Cardiac atrium fibroblast (primary cell): ENCODE measurements at places on chromosomes 7 and 10. TPM values are rescaled to one million over a fixed set of nuclear protein-coding genes. Genes with fewer than 3 reads are reported as not detected.

The MKX gene
- total RNA-seq: not detected in 2 replicates

The UNCX gene
- total RNA-seq: not detected in 2 replicates

The HMX3 gene
- total RNA-seq: not detected in 2 replicates

The SPDYE2B gene
- total RNA-seq: not detected in 2 replicates

The THSD7A gene
- 2.6 and 3.1 TPM in 2 replicates for total RNA-seq

The PLAU gene
- 49.1 and 55.2 TPM in 2 replicates for total RNA-seq

The FFAR4 gene
- not detected in 2 replicates for total RNA-seq

The FAM25G gene
- not detected in 2 replicates for total RNA-seq

The ADAM12 gene
- 7.2 and 19.6 TPM in 2 replicates for total RNA-seq

The FANK1 gene
- total RNA-seq: 1.3 and 2.5 TPM in 2 replicates

The ZNF107 gene
- 1.8 and 2.0 TPM in 2 replicates for total RNA-seq

The PBLD gene
- total RNA-seq: 5.5 and 7.8 TPM in 2 replicates

The SPDYE8 gene
- not detected in 2 replicates for total RNA-seq

The FXYD4 gene
- not detected in 2 replicates for total RNA-seq

The CALHM1 gene
- not detected in 2 replicates for total RNA-seq

The PIK3AP1 gene
- not detected in 2 replicates for total RNA-seq

The RAPGEF5 gene
- 10.5 and 42.4 TPM in 2 replicates for total RNA-seq

The C1QL3 gene
- total RNA-seq: not detected in 2 replicates

The WASHC2A gene
- total RNA-seq: 24.7 and 34.2 TPM in 2 replicates

The EGFR gene
- total RNA-seq: 35.4 and 49.9 TPM in 2 replicates

The GPR85 gene
- total RNA-seq: 0.16 TPM in 1 of 2 replicates, not detected in the other

The PTPRE gene
- total RNA-seq: 2.0 and 3.7 TPM in 2 replicates

The PILRA gene
- 0.32 and 1.1 TPM in 2 replicates for total RNA-seq

The HTR7 gene
- total RNA-seq: 2.2 and 2.4 TPM in 2 replicates

The LIPM gene
- not detected in 2 replicates for total RNA-seq
